Heart right ventricle (tissue), 16 donors: ENCODE measurements at places on chromosomes 11 and 22. TPM values are rescaled to one million over a fixed set of nuclear protein-coding genes. Genes with fewer than 3 reads are reported as not detected.

GRCh38 chr11:32316232-32316631 is 119.1 kb downstream of the WT1 start:
- no peaks in the 10 kb centered on the region for H3K36me3 ChIP-seq
- no peak overlapping the region for H3K4me3 ChIP-seq
- no peak for DNase-seq
- peaks cover 4% of the 10 kb centered on the region for H3K27me3 ChIP-seq
- no peaks in the 10 kb centered on the region for H3K4me1 ChIP-seq

ME3 gene
- 46.8 TPM for polyA plus RNA-seq

CHRM4 gene
- polyA plus RNA-seq = 0.03 TPM

- H3K36me3 ChIP-seq = no peaks in the 10 kb centered on the region
- peaks cover 8% of the 10 kb centered on the region for H3K27me3 ChIP-seq
Measured at GRCh38 chr11:134957540-134958335, 545.7 kb upstream of the B3GAT1 start.

- no peaks in the 10 kb centered on the region for H3K27me3 ChIP-seq
- H3K4me3 ChIP-seq = no peak overlapping the region
- DNase-seq = no peak
- no peaks in the 10 kb centered on the region for H3K4me1 ChIP-seq
Measured at GRCh38 chr22:22843848-22844247, 43.8 kb upstream of the IGLL5 start.
